ENCODE measurements at places on chromosomes 5 and 9.

- H3K4me1 ChIP-seq = peaks cover 62% of the 10 kb centered on the region
- no peaks in the 10 kb centered on the region for H3K36me3 ChIP-seq
- peak overlapping the region; percentile 95 for H3K27ac ChIP-seq
Observed at GRCh38 chr5:142356349-142356715, 31.5 kb upstream of the SPRY4 start.

- H3K4me3 ChIP-seq = no peak overlapping the region
- H3K36me3 ChIP-seq = no peaks in the 10 kb centered on the region
- DNase-seq = no peak
- no peaks in the 10 kb centered on the region for H3K4me1 ChIP-seq
- no peak overlapping the region for H3K27ac ChIP-seq
Observed at GRCh38 chr5:80937584-80938356, 22.4 kb upstream of the RASGRF2 start.

DNA sequence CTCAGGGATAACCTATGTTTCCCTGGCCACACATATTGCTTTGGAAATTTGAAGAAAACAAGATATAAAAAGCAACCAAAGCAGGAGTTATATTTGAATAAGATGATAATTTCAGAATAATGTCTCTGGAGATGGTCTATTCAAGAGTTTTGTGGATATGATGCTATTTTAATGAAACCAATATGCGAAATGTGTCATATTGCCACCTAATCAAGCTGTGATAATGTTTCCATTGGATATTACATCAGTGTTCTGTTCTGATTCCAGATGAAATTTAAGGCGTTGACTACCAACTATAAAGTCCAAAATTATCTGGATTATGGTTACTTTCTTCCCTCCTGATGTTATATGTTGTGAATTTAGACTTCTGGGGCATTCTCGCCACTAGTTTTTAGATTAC is 27.6 kb upstream of the NUDT12 start:
- H3K4me3 ChIP-seq = no peak overlapping the region
- no peak overlapping the region for H3K27ac ChIP-seq
- H3K36me3 ChIP-seq = no peaks in the 10 kb centered on the region
- H3K4me1 ChIP-seq = peaks cover 3% of the 10 kb centered on the region

- peaks cover 29% of the 10 kb centered on the region for H3K4me1 ChIP-seq
- peak overlapping the region; percentile 95 for H3K4me3 ChIP-seq
- H3K27ac ChIP-seq = no peak overlapping the region
- no peak for DNase-seq
- peaks cover 42% of the 10 kb centered on the region for H3K27me3 ChIP-seq
Observed at GRCh38 chr9:105694848-105695581, 674 bp downstream of the TMEM38B start.

- no peak overlapping the region for H3K4me3 ChIP-seq
- H3K4me1 ChIP-seq = peaks cover 57% of the 10 kb centered on the region
- no peaks in the 10 kb centered on the region for H3K27me3 ChIP-seq
- H3K36me3 ChIP-seq = no peaks in the 10 kb centered on the region
Observed at GRCh38 chr9:98168153-98168780, 24.2 kb downstream of the CORO2A start.

Measured in neural crest cell (in vitro differentiated cells).